Globus pallidus (tissue), 1 donor: ENCODE measurements at places on chromosomes 1 and 21.

GRCh38 chr1:207059881-207060280 lies 6.8 kb downstream of the PFKFB2 start:
- DNase-seq = no peak

DNA sequence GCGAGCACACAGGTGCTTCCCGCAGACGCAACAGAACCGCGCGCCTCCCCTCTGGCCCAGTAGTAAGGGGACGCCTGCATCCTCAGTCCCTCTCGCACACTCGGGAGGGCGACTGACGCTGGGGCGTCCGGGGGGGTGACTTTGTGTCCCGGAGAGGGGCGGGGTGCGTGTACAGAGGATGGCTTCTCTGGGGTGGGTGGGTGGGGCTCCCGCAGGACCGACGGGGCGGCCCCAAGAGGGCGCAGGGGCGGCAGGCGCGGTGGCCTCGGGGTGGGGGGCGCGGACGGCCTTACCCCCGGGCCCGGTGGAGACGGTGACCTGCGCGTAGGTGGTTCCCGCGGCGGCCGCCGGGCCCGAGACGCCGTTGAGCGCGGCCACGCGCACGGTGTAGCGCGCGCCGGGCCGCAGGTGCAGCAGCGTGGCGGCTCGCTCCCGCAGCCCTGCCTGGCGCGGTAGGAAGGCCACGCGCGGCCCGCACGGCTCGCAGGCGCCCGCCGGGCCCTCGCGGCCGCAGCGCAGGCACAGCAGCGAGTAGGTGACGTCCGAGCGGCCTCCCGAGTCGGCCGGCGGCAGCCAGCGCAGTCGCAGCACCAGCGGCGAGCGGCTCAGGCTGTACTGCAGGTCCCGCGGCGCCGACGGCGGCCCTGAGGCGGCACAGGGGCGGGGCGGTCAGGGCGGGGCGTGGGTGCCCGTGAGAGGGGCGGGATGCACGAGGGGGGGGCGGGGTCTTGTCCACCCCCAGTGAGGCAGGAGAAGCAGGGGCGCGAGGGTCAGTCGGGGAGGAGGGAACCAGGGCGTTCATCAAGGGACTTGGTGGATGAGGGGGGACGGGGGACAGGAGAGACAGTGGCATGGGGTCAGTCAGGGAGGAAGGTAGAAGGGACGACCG lies 12.1 kb downstream of the EPHA10 start:
- DNase-seq = no peak

DNA sequence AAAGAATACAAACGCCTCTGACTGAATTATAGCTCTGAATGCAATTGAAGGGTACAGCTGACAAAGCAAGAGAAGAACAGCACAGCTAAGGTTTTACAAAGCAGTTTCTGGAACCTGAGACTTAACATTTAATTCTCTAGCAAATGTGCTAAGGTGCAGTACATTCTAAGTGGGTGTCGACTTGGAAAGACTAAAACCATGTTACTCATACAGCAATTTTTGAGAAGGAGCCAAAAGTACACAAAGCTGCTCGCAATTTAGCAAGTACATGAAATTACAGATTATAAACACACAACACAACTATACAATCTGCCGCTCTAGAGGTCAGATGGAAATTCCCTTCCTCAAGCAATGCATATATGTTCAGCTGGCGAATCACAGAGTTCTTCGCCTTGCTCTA lies 121.9 kb downstream of the TIAM1 start:
- no peak for DNase-seq

- DNase-seq = no peak
Observed at GRCh38 chr1:15008783-15009729, 144.5 kb upstream of the TMEM51 start.
